ENCODE measurements at places on chromosomes 13 and 19. TPM values are rescaled to one million over a fixed set of nuclear protein-coding genes. Genes with fewer than 3 reads are reported as not detected.

The RFPL4AL1 gene
- total RNA-seq = not detected

The BRSK1 gene
- total RNA-seq = 1.2 TPM

The ATXN8OS gene
- not detected for total RNA-seq

The EID2B gene
- total RNA-seq = 2.1 TPM

The ALG11 gene
- total RNA-seq = 28.2 TPM

The LGALS4 gene
- total RNA-seq = 3.5 TPM

The C5AR2 gene
- 13.9 TPM for total RNA-seq

GRCh38 chr19:1606138-1606651 lies 933 bp upstream of the UQCR11 start:
- DNase-seq = no peak

GRCh38 chr13:70310396-70311119 lies 202.3 kb upstream of the KLHL1 start:
- no peak for DNase-seq

DNA sequence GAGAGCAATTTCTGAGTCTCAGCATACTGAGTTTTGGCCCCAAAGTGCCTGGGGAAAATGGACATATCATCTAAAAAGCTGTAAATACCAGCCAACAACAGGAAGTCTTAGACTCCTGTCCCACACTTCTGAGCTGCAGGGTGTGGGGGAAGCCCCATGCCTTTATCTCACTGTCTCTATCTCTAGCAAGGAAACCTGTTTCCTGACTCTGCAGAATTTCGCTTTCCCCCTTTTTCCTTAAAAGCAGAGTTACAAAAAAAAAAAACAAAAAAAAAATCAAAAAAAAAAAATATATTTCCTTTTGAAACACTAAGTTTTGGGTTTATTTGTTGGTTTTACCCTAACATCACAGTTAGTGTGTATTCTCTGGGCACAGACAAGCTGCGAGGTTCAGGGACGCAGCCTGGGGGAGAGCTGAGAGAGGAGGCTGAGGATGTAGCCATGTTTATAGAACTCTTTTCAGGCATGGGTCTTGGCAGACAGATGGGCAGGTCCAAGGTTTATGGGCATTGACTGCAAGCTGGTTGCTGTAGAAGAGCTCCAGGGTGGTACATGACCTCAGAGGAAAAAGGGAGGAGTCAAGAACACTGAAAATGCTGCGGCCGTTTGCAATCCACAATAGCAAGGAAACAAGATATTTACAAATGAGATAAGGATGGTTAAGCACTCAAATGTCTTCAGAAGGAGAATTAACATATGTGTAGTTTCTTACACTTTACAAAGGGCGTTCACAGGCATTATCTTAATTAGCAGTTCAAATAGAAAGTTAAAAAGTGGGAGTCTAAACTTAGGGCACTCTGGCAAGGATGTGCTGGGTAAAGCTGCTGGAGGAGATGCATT lies 4.9 kb downstream of the MBNL2 start:
- no peak for DNase-seq

DNA sequence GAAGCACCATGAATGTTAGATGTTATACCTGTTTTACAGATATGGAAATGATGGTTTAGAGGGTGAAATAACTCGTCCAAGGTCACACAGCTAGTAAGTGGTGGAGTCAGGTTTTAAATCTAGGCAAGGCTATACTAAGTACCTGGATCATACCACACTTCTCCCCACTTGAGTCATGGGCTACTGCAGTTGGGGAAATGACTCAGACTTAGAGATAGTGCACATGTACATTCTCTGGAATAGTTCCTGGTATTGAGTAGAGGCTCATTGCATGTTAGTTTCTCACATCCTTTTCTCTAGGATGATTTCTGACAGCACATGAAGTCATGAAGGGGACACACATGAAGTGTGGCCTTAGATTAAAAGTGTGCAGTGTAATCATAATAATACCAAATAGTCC lies 76.2 kb upstream of the TNFSF11 start:
- no peak for DNase-seq

- no peak for DNase-seq
Observed at GRCh38 chr19:41932259-41932719, 4.0 kb upstream of the ERFL start.

DNA sequence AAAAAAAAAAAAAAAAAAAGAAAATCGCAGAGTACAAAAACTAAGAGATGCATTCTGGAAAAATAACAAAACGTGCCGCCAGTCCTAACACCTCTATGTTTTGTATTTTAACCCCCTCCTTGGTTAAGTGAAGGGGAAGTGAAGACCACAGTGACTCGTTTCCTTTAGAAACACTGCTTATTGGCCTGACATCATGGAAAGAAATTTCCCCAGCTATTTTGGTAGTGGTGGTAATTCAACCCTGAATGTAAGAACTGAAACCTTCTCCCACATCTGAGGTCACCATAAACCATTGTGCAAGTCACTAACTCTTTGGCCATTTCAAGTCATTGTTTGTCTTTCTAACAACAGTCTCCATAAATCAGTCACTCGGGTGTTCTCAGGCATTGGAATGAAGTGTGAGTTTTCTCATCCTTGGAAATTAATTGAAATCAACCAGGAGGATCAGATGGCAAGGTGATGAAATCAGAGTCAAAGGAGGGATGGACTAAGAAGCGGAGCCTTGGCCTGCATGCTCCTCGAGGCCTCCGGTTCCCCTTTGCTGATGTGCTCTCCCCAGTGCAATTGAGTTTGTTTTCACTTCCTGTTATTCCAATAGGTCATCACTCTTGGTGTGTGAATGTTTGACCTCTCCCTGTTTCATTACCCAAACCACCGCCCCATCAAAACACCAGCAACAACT lies 443.9 kb downstream of the FGF9 start:
- DNase-seq = no peak

DNA sequence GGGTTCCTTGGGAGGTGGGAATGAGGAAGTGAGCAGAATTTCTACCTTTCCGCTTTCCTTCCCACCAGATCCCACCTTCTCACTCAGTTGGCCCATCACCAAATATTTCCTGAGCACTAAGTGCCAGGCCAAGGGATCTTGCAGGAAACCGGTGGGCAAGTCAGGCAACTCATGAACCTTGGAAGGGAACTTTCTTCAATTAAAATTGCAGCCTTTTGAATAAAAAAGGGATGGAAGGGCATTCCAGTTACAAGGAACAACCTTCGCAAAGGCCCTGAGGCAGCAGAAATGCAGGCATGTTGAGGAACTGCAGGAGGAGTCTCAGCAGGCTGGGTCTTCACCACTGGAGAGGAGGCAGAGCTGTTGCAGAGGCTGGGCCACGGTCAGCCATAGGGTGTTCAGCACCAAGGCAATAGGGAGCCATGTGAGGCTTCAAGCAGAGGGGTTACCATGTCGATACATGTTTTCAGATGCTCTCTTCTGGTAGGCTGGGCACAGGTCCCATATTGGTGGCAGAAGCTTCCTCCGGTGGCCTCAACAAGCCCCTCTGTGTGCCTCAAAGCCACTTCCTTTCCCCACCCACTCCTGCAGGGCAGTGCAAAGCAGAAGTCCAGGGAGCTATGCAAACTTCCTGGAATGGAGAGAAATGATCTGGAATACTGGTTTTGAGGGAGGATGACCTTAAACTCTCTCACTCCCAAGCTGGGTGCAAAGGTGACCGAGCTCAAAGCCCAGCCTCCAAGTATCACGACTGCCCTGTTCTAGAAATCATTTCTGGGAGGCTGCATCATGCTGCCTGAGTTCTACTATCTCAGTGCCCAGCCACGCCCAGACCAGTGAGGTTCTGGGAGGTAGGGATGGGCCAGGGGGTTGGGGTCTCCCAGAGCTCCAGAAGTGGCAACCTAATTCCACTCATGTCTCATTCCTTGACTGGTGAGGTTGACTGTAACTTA lies at the start of gene FUT6:
FUT6 (minus strand) TSS at position 638 of the 953 bp plus-strand sequence. CDS start 7,135 bp downstream, outside the sequence.
- DNase-seq = no peak

DNA sequence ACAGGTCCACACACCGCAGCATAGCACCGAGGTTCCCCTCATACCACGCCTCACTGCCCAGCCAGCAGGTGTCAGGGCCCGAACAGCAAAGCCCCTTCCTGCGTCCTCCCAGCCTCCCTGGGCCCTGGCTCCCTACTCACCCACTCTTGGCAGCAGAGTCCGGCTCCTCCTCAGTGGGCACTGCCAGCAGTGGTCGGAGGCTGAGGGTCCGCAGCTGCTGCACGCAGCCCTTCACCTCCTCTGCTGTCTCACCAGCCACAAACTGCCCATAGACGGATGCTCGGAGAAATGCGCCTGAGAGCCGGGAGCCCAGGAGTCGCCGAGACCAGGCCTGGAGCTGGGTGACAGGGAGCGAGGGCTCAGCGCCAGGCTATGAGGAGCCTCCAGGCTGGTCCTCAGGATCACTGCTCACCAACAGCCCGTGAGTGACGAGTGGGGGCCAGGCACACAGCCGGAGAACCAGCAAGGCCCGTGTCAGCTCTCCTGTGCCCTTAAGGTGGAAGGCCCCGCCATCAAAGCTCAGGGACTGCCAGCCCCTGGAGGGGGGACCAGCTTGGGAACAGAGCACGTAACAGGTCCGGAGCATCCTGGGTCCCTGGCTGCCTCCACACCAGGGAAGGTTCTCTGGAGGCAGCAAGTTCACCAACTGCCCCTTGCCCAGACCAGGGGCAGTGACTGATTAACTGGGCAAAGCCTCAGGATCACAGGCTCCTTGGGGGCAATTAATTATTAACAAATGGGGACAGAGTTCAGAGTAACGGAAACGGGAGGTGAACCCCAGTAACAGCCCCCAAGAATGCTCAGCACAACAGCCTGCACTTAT lies at the start of gene PRODH2:
PRODH2 (minus strand) TSS at position 626 of the 823 bp plus-strand sequence; CDS start at position 586, 40 bp downstream.
- DNase-seq = no peak

DNA sequence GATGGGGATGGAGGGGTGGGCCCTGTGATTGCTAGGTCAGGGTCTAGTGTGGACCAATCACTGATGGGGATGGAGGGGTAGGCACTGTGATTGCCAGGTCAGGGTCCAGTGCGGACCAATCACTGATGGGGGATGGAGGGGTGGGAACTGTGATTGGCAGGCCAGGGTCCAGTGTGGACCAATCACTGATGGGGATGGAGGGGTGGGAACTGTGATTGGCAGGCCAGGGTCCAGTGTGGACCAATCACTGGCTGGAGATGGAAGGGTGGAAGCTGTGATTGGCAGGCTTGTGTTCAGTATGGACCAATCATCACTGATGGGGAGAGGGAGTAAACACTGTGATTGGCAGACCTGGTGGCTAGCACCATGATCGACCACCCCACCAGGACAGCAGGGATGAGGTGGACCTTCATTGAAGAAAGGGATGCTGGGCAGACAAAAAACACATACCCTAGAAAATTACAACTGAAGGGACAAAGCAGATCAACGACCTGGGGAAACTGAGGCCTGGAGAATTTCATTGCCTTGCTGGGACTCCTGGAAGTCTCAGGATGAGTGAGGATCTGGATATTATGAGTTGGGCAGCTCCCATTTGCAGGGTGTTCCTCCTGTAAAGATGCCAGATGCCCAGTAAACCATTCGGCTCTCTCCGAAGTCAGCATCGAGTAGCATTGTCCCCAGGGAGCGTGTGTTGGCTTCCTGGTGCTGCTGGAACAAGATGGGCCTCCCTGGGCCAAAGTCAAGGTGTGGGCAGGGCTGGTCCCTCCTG lies 15.5 kb downstream of the TMPRSS9 start:
- DNase-seq = no peak

- no peak for DNase-seq
Observed at GRCh38 chr13:114044486-114044885, 70.6 kb upstream of the C13orf46 start.

DNA sequence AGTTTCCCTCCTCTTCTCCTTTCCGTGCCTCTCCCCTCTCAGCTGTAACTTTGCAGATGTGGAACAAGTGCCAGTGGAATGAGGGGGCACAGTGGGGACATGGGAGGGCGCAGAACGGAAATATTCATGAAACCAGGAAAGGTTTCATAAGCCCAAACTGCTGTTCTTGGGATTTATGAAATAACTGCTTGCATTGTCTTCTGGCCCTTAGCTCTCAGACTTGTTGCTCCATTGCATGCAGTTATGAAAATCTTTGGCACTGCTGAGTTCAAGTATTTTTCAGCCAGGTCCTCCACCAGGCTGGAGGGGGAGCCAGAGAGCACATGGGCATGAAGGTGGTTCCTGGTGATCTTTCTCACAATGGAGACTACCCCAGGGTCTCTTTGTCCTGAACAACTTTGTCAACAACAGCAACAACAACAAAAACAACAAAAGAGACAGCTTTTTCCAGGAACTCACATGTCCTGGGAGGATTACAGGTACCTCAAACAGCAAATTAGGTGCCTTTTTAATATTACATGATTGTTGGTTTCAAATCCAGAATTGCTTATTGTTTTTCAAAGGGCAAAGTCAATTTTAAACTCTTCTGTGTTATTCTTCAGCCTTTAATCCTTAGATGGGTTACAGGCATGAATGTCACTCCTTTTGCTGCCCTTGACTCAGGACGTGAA lies 1.5 kb downstream of the RGCC start:
- DNase-seq = no peak

- no peak for DNase-seq
Observed at GRCh38 chr19:41356984-41357739, 3.4 kb upstream of the TGFB1 start.

GRCh38 chr13:28043224-28043623 lies 54.7 kb upstream of the URAD start:
- no peak for DNase-seq
